Suppressor macrophage treated with lipopolysaccharide for 1 hour (primary cell): ENCODE measurements at places on chromosomes 5 and 9.
A peak's percentile ranks its signal among the peaks of the same experiment; 100 is the strongest.

DNA sequence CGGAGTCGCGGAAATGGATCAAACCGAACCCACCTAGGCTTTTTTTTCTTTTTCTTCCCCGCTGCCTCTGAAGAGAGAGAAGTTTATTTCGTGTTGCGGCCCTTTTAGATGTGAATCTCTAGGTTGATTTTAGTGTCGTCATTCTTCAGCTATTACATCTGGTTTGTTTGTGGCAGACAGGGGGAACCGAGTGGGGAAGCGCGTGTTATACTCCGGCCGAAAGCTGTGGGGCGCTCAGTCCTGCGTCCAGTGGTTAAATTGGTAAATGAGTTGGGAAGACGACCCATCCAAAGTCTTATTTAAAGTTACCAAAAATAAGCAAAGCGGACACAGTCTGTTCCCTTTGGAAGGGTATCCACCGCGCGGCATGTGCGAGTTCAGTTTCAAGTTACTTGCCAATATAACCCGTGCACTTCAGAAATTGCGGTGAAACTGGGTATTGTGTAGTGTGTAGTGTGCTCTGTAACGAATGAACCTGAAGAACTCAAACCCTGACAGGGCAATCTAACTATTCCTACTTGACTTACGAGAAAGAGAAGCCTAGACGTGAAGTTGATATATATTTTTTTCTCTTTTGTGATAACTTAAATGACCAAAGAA, 1.3 kb downstream of the MAN2A1 start:
- peak; percentile 79 for DNase-seq

GRCh38 chr5:116672203-116672602, 97.6 kb upstream of the SEMA6A start:
- DNase-seq = no peak

DNA sequence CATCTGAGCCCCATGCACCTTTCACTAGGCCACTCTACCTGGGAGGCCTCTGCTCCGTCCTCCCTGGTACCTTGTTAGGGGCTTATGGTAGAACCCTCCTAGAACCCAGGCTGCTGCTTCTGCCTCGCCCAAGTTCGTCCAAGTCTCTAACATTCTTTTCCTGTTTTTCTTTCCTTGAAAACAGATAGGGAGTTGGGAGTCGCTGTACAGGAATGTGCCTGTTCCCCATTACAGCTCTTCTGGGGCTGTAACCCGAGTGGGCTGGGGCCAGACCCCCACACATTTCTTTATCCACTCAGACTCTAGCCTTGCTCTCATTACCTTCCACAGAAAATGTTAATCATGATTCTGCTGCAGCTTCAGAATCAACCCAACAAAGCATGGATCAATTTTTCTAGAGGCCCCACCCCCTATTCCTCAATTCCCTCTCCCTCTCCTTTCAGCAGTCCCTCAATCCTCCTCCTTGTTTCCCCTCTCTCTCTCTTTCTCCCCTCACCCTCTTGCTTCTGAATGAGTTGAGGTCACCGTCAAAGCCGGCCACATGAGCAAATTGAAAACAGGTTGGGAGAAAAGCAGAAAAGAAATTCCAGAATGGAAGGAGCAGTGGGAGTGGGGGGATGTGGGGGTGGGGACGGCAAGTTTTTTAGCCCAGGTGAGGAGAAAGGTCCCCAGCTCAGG, 193.8 kb upstream of the TRIM32 start:
- no peak for DNase-seq

DNA sequence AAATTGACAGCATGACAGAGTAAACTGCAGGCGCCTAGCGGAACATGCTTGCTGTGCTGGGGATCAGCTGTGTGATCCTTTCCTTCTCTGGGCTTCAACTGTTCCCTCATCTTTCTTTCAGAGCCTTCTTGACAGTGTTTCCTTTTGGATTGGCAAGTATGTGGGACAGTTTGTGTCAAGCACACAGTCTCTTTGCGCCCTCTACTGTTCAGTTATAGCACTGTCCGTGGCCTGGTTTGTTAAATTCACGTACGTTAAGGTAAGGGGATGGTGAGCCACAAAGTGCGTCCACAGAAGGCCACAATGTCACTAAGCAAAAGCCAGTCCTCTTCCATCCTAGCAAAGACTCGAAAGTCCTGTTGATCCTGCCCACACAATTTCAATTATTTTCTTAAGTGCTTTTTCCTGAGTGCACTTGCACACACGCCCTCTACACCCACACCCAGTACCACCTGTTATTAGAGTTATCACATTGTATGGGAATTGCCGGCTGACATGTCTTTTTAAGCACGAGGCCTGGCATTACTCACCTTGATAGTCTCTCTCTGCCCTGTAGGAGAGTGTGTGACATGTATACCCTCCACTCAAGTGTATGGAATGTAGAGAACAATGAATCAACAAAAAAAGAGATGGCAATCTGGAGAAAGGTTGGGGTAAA, 22.5 kb upstream of the PTPN3 start:
- DNase-seq = peak; percentile 68

DNA sequence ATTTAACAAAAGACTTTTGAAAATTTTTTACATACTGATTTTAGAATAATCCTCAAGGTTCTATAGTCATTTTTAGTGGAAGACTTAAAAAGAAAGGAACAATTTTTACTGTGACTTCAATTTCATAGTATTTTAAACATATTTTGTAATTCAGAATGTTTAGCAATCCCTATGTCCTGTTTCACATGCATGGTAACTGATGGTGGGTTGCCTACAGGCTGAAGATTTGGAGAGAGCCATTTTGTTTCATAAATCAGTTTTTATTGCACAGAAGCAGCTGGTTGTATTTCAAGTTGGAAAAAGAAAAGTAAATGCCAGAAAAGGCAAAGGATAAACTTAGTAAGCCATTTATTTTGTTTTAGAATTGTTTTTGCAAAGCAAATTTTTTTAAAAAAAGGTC, 24.0 kb downstream of the STARD4 start:
- DNase-seq = peak; percentile 28
